ENCODE measurements at places on chromosomes 3 and 15.

GRCh38 chr3:179016979-179017670 lies 54.5 kb downstream of the ZMAT3 start:
- no peak for DNase-seq

GRCh38 chr3:41352510-41352909 lies 153.2 kb downstream of the CTNNB1 start:
- DNase-seq = no peak

- no peak for DNase-seq
Observed at GRCh38 chr15:41183581-41183980, 47.0 kb downstream of the EXD1 start.

- no peak for DNase-seq
Observed at GRCh38 chr3:188749830-188750229, 421.9 kb upstream of the TPRG1 start.

DNA sequence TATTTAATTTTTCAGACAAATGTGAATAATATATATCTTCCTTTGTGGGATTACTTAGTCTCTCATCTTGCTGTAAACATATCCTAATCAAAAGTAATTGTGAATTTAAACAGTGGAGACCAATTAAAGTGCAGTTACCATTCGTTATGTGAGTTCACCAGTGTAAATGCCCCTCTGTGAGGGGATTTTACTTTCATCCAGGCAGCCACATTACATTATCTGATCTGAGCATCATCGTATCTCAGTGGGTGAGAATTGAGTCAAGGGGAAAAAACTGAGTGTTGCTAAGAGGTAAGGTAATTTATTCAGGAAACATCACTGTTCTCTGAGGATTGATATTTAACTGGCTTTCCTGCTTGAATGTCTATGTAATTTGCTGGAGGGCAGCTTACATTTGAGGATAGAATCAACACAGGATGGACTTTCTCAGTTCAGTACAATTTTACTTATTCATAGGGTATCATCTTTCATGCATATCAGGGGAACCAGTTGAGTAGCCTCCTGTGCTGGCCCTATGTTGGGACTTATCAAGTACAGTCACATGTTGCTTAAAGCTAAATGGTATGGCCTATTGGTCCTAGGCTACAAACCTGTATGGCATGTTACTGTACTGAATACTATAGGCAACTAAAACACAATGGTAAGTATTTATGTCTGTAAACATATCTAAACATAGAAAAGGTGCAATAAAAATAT lies 219.7 kb downstream of the CD47 start:
- DNase-seq = no peak

GRCh38 chr3:50430191-50430590 lies 70.9 kb upstream of the TMEM115 start:
- DNase-seq = no peak

DNA sequence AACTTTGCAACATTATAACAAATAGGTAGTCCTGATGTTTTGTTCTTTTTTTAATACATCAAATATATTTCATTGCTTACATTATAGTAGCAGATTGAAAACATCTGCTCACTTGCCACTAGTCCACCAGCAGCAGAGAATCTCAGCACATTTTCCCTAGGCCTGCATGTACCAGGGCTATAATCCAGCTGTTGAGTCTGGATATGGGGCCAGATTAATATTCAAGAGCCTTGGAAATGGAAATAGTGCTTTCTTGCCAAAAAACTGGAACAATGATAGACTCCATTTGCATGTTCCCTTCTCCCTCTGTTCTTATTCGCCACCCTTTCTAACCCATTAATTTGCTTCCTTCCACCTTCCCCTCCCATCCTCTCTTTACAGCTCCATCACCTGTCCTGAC lies 288.0 kb downstream of the EPHA3 start:
- DNase-seq = no peak

All from WTC11 (cell line).